ENCODE measurements at places on chromosomes 2 and 18.

DNA sequence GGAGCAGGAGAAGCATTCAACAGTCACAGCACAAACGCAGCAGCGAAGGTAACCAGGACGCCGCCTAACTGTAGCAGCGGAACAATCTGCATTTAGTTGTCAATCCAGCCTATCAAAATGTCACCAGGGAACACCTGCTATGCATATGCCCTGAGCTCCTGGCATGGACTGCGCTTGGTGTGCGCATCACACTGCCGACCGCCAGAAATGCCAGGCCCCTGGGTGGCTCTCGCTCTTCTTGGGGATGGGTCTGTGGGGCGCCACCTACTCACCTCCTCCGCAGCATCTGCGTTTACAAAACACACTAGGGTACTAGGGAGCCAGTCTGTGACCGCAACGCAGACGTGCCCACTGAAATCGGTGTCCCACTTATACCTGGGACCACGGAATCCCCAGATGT lies 31.7 kb downstream of the ZNF516 start:
- no peak for DNase-seq

DNA sequence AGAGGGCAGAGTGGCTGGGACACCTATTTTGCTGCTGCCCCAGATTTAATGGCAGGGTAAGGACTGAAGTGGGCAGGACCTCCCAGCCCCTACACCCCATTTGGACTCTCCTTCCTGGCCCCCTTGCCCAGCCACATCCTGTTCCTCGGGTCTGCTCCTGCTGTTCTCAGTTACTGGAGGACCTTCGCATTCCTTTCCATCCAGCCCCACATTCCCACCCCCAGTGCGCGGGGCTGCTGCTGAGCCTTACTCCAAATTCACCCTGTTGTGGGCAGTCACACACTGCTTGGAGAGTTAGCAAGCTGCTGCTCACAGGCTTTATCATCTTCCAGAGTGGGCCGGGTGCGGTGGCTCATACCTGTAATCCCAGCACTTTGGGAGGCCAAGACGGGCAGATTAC lies 75.2 kb upstream of the SLC14A2 start:
- DNase-seq = no peak

- DNase-seq = no peak
Observed at GRCh38 chr2:136764452-136765255, 691 bp upstream of the THSD7B start.

- no peak for DNase-seq
Observed at GRCh38 chr18:25075331-25075730, 276.6 kb downstream of the ZNF521 start.

DNA sequence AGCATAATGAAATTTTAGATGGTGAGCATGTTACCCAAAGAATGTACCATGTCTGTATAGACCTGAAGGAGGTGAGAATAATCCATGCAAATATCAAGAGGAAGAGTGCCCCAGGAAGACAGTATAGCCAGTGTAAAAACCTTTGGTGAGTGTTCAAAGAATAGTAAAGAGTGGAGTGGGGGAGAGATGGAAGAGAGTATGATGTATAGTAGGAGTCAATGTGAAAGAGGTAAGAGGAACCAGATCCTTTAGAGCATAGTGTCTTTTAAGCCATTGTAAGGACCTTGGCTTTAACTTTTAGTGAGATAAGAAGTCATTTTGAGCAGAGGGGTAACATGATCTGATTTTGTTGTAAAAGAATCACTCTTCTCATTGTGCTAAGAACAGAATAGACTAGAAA lies 1052.3 kb upstream of the ZEB2 start:
- no peak for DNase-seq

DNA sequence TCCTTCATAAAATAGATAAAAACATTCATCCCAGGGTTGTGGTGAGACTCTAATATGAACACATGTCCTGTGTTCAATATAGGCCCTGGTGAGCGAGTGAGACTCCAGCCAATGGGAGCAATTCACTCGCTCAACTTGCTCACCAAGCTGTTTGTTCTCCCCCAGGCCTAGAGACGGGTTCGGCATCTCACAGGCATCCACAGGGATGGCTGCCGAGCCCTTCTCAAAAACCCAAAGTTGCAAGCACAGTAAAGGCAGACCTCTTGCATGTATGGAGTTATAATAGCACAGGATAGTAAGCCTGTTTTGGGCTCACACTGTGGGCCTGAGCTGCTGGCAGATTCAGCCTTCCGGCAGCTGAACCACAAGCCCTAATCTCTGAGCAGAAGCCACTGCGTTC lies 15.7 kb downstream of the PARD6G start:
- no peak for DNase-seq

DNA sequence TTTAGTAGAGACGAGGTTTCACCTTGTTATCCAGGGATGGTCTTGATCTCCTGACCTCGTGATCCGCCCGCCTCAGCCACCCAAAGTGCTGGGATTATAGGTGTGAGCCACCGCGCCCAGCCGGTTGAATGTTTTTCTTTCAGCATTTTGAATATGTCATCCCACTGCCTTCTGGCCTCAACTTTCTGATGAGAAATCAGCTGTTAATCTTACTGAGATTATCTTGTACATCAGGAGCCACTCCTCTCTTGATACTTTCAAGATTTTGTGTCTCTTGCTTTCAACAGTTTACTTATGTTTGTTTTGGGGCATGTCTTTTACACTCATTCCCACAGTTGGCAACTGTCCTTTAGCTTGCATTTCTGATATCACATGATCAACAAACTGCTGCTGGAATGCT lies 46.3 kb downstream of the CCDC150 start:
- DNase-seq = no peak

All from RWPE2 (cell line).